ENCODE measurements at places on chromosomes 7 and 10.

DNA sequence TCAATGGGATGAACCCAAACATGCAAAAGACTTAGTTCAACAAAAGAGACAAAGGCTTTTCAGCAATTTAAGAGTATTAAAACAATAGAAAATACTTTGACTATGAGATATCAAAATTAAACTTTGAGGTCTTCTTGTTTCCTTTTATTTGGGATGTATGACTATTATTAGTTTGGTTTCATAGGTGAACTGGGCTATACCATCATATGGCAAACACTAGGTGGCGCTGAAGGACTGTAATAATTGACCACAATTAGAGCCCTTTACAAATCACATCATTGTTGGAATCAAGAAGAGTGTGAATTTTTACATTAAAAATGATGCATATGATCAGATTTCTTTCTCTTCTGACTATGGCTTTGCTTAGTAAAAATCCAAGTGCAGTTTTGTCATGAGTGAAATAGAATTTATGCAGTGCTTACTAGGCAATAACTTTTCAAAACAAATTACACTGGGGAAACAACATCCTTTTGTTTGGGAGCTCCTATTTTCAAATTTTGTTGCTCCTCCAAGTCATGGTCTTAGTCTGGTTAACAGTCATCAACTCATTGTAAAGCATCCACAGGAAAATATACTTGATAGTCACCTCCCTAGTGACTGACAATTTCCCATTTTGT lies 14.7 kb upstream of the NXPH1 start:
- no peak for DNase-seq

- DNase-seq: peak; percentile 67
Measured at GRCh38 chr7:108181073-108181985, 51.2 kb upstream of the LAMB4 start.

DNA sequence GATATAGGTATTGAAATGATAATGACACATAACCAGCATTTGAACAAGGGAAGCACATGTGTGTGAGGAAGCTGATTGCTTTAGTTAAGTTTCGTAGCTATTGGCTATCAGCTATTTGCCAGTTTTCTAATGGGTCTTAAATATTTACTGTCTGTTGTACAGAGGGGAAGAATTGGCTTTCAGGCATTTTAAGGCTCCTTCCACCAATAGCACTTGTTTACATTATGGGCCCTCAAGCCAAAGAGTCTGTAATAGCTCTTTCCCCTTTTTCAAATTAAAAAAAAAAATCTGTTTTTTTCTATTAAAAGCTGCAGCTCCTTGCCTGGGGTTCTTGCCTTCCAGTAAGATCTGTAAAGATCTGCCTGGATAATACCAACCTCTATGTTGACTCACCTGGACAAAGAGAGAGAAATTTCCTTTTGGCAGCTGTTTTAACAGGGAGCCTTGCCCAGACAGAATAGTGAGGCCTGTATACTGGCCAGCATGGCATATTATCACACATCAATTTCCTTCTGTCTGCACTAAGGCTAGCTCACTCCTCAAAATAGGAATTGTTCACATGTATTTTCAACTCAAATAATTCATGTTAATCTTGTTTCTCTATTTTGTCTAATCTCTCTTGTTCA lies 104.7 kb upstream of the LRGUK start:
- DNase-seq: no peak

GRCh38 chr7:88391247-88391646 lies 84.6 kb upstream of the STEAP4 start:
- no peak for DNase-seq

- DNase-seq: no peak
Measured at GRCh38 chr10:32153252-32153651, 97.0 kb upstream of the KIF5B start.

- no peak for DNase-seq
Measured at GRCh38 chr10:73819513-73820093, 8.2 kb upstream of the NDST2 start.

DNA sequence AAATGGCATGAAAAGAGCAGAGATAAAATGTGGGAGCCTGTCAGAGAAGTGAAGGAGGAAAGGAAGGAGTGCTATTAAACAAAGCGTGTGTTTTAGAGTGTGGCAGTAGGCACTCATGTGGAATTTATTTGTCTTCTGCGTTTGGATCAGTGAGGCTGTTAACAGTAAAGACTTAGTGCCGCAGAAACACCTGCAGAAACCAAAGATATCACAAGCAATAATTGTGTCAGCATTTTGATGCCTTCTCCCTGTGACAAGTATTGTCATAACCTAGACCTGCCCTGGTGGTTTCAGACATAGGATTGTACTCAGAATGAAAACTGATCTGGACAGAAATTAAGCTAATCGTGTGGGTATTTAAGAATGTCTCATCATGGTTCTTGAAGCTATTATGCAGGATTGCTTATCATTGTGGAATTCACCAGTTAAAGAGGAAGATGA lies 191.0 kb downstream of the CAMK1D start:
- no peak for DNase-seq

DNA sequence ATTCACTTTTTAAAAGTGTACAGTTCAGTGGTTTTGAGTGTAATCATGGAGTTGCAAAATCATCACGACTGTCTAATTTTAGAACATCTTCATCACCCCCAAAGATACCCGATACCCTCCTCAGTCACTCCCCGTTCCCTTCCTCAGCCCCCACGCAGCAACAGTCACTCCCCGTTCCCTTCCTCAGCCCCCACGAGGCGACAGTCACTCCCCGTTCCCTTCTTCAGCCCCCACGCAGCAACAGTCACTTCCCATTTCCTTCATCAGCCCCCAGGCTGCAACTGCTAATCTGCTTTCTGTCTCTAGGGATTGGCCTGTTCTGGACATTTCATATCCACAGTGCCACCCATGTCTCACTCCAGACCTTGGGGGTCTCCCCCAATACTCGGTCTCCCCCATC lies 161.6 kb upstream of the PPP2R2D start:
- no peak for DNase-seq

DNA sequence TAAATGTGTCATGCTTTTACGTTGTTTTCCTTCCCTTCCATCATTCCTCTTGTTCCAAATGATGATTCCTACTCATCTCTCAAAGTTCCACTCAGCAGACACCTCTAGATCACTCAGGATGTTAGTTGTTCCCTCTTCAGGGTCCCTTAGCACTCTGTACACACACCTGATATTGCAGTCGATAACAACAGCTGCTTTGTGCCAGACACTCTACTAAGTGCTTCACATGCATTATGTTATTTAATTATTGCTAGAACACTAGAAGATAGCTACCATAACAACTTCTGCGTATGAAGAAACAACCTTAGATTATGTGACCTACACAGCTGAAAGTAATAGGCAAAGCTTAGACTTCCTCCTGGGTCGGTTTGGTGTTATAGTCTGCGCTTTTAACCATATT lies 29.6 kb downstream of the PCBD1 start:
- DNase-seq: no peak

DNA sequence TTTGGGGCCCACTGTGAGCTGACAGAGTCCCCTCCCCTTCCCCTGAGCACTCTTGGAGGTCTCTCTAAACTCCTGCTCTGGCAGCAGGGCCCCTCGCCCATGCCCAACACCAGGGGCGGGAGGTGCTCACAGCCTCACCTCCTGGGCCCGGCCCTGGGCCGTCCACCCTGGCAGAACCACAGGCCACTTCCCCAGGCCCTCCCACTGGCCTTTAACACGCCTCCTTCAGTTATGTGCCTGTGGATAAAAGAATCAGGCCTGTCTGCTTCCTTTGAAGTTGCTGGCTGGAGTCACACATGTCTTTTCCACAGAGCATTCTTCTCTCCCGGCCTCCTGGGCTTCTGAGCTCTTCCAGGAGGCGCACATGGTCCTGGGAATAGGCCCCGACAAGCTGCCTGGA lies 10.2 kb downstream of the MYL10 start:
- no peak for DNase-seq

DNA sequence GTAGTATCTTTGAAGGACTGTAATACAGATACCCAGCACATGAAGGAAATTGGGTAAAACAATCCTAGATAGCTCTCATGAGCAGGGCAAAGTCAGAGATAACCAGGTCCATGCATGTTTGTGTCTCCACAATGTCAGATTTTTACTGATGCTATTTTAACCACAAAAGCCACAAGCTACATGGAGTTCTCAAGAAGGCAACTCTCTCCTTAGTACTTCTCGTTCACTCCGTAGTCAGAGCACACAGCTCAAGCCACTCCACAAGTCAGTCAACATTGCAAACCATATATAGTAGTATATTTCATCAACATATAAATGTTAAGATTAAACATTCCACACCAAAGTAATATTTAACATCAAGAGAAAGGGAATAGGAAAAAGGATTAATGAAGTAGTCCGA lies 98.0 kb upstream of the PIK3CG start:
- no peak for DNase-seq

DNA sequence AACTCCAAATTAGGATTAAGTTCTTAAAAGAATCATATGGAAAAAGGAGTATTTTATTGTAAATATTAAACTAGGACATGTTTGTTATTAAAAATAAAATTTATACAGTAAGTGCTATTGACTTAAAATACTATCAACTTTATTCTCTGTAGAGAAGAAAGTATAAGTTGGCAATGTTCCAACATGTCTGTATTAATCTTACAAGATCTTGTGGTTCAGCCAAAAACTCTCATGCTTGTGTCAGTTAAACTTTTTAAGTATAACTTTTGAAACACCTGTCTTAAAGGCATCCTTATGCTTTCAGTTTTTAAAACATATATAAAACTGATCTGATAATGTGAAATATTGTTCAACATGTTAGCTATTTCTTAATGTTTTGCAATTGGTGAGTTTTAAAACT lies 160.7 kb downstream of the ZEB1 start:
- DNase-seq: no peak

DNA sequence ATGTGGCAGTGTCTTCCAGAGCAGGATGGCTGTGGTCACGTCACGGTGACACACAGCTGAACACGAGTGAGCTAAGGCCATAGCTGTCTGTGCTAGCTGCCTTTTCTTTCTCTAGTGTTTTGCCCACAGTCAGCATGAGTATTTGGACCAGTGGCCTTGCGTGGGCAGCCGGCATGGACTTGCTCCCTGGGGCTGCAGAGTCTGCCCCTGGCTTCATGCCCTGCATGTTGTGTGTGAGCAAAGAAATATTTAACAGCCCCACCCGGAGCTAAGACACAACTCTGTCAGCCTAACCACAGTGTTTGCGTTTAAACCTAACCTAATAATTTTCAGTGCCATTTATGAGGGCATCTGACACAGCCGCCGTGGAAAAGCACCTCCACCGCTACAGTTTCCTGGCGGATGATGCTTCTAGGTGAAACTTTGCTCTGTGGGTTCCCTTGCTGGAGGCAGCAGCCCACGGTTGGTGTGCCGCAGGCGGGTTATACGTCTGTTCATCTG lies 14.6 kb downstream of the CHST12 start:
- peak; percentile 46 for DNase-seq

GRCh38 chr10:50506861-50507573 lies 116.7 kb downstream of the SGMS1 start:
- no peak for DNase-seq

- DNase-seq: peak; percentile 59
Measured at GRCh38 chr7:105677817-105678573, 96.7 kb upstream of the EFCAB10 start.

Data from naive thymus-derived CD8-positive, alpha-beta T cell (primary cell).